ENCODE measurements at places on chromosomes 13 and 19. TPM values are rescaled to one million over a fixed set of nuclear protein-coding genes. Genes with fewer than 3 reads are reported as not detected.

Gene RPL36
- 1,504 TPM for total RNA-seq

Gene AMH
- total RNA-seq = 42.8 TPM

Gene ATP4B
- not detected for total RNA-seq

Gene STOML3
- not detected for total RNA-seq

Gene FAM216B
- not detected for total RNA-seq

Gene THSD8
- 33.3 TPM for total RNA-seq

Gene ZNF541
- not detected for total RNA-seq

Gene GPC5
- total RNA-seq = not detected

Gene ZNF835
- total RNA-seq = not detected

Gene CYP4F11
- total RNA-seq = 17.9 TPM

Gene FGF22
- total RNA-seq = 1.5 TPM

Gene CPAMD8
- total RNA-seq = 0.20 TPM

Gene PGLYRP1
- not detected for total RNA-seq

Gene ZNF850
- 1.4 TPM for total RNA-seq

Gene CNN1
- 0.64 TPM for total RNA-seq

Gene KIR3DL3
- total RNA-seq = not detected

Gene ERICH6B
- total RNA-seq = not detected
